Cardiac muscle cell (in vitro differentiated cells and primary cell): ENCODE measurements at places on chromosomes 6 and 20.

- no peak for DNase-seq
These were observed 174.2 kb downstream of the MYLK4 start for GRCh38 chr6:2576499-2576898.

DNA sequence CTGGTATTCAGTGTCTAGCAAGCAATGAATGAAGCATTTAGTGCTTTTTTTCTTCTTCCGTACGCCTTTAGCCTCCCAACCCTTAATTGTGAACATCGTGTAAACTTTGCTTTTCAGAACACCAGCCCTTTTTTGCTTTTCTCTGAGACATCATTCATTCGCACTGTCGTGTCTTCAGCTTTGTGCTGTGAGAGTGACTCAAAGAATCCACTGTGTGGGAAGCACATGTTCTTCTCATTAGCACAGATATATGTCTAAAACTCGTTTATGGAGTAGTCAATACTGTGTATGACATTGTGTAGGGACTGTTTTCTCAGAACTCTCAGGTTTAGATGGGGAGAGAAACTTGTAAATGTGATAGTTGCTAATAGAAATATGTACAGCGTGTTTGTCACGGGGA, 279.1 kb downstream of the FARS2 start:
- DNase-seq = no peak

DNA sequence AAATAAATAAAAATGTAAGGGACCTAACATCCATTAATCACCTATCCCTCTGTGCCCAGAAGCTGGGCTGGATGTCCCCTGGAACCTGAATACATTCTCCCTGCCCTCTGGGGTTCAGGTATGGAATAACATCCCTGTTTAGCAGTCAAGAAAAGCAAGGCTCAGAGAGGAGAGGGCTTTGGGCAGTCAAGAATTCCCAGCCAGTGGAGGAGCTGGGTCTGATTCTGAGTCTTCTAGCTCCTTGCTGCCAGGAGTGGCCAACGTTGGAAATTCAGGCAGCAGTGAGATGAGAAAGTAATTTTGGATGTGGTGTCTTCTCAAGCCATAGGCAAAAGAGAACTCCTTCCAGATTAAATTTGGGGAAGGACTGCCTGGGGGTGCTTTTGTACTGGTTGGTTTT, 42.6 kb upstream of the ZNFX1 start:
- DNase-seq = peak; percentile 74

DNA sequence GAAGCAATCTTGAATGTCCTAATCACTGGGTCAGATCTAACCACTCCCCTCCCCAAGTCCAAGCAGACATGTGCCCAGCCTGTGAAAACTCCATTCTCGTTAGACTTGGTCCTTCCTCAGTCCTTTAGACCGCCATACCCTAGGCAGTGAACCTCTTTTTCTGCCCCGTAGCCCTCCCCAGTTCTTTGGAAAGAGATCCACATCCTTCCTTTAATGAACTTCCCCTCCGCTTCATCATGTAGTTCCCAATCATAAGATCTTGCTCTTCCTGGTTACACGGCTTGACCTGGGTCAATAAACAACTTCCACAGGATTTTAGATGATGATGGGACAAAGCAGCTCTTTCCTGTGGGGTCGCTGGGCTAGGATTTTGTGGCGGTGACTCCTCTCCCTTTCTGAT, 9.6 kb downstream of the AHCY start:
- DNase-seq = no peak

- DNase-seq = no peak
These were observed 114.6 kb downstream of the MCHR2 start for GRCh38 chr6:99879431-99879830.

DNA sequence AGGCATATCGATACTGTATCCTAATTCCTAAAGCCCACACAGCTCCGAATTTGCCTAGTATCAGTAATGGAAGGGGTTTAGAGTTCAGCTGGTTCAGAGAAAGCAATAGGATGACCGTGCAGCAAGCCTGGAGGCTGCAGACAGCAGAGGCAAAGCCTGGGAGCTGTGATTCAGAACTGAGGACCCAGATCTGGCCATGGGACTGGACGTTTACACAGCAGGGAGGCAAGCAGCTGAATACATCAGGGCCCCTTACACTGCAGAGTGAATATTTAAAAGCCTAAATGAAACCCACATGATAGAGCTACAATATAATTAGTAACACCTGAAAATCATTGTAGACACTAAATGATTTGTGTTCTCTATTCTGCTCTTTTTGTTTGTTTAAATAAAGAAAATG, 38.0 kb downstream of the ELOVL2 start:
- no peak for DNase-seq

GRCh38 chr6:60952500-60952899, 1333.5 kb downstream of the KHDRBS2 start:
- DNase-seq = no peak

GRCh38 chr20:59253325-59253724, 47.1 kb upstream of the EDN3 start:
- no peak for DNase-seq

DNA sequence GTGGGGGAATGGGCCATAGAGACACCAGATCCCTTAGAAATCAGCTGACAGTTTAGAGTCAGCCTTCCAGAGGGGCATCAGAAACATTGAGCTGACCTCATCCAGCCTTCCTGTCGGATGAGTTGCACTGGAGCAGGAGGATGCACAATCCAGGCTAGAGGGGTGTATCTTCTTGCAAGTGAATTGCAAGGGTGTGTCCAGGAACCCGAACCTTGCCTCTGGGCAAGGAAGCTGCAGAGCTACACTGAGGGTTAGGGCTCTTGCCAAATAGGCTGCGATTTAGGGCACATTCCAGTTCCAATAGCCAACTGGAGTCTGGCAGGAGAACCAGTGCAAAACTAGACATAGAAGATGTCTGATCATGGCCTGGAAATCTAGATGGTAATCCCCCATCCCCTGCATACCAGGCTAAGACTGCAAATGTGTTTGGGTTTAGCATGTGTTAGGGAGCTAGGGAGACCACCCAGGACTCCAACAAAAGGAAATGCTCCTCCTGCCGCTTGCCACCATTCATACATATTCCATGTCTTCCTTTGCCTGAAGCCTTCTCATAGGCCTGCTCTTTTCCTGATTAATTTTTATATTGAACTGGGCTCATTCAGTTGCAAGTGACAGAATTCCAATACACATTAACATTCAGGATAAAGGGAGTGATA, 6.3 kb upstream of the UTRN start:
- no peak for DNase-seq

GRCh38 chr6:167150941-167151549, 6.7 kb downstream of the GPR31 start:
- DNase-seq = no peak

DNA sequence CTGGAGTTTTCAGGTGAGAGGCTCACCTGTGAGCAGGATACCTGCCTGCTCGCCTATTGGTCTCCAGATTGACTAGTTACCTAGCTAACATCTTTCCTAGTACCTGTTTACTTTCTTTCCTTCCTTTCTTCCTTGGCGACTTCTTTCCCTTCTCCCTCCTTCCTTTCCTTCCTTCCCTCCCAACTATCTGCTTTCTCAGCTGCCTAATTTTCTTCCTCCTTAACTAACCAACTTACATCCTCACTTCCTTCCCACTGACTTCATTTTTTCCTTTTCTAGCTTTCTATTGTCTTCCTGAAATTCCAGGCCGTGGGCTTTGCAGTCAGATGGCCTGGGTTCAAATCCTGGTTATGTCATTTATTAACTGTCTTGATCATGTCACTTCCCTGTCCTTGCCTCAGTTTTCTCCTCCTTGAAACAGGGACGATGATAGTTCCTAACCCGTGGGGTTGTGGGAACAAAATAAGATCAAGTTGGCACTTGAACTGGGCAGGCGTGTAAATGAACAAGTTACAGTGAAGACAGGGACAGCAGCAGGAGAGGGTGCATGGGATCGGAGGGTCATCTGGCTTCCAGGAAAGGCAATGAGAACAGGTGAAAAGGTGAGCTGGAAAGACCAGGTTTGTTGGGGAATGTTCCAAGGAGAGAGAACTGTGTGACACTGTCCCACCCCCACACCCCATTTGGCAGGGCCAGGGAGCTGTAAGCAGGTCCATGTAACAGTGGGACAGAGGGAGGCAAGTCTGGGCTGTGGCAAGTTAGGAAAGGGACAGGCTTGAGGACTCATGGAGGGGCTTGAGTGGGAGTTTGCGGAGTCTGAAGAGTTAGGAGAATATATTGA, 540 bp downstream of the SGK2 start:
- DNase-seq = no peak

DNA sequence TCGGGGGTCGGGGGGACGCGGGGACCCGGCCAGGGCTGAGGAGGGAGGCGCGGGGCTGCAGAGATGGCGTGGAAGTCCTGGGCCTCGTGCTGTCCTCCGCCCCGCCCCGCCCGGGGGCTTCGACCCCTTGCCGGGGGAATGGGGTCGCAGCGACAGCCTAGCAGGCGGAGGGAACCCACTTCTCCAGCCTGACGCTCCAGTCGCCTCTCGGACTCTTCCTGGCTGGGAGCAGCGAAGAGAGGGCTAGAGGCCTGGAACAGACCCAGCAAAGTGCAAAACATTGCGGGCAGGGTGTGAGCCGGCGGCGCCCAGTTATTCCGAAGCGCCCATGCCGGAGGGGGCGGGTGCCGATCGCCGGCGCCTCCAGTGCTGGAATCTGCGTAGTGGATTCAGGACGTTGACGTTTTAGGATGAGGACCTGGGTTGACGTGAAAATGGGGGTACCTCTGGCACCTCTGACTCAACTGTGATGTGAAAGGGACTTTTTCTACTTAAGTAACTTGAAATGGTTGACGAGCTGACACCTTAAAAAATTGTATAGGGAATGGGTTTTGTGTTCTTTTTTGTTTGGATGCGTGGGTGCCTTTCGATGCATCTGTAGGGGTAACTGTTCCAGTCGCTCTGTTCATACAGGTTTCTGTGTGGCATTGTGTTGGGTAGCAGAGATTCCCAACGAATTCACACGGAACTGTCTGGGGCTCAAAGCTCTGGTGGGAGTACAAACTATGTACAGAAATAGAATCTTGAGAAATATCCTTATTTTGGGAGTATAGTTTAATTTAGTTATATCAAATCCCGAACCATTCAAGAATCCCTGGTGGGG, 1.4 kb downstream of the SLC35F1 start:
- DNase-seq = peak; percentile 55

GRCh38 chr6:23173234-23173633, 603.9 kb downstream of the HDGFL1 start:
- DNase-seq = no peak

- DNase-seq = peak; percentile 46
These were observed 20.2 kb downstream of the GPR6 start for GRCh38 chr6:109998159-109998785.

DNA sequence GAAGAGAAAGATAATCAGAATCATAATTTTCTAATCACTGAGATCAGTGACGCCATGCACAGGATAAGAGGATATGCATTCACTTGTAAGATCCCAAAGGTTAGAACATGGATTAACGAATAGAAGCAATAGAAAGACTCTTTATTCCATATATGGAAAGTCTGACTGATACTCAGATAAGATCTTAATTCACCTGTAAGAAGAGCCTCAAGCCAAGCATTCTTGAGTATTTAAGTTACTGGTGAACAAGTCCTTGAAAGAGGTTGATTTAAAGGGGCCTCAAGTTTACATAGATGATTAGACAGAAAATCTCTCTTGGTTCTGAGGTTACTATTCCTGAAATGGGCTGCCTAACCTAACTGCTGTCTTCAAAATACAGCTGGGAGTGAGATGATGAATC, 53.8 kb upstream of the MTRF1L start:
- no peak for DNase-seq

GRCh38 chr6:49801525-49801924, 14.4 kb upstream of the PGK2 start:
- DNase-seq = no peak

- no peak for DNase-seq
These were observed 406.2 kb upstream of the JAG1 start for GRCh38 chr20:11080010-11080409.

GRCh38 chr6:135789375-135790050, 62.0 kb upstream of the PDE7B start:
- no peak for DNase-seq

GRCh38 chr6:128632131-128632530, 111.7 kb upstream of the PTPRK start:
- no peak for DNase-seq

GRCh38 chr20:60403105-60403741, 445.0 kb downstream of the CDH26 start:
- no peak for DNase-seq

DNA sequence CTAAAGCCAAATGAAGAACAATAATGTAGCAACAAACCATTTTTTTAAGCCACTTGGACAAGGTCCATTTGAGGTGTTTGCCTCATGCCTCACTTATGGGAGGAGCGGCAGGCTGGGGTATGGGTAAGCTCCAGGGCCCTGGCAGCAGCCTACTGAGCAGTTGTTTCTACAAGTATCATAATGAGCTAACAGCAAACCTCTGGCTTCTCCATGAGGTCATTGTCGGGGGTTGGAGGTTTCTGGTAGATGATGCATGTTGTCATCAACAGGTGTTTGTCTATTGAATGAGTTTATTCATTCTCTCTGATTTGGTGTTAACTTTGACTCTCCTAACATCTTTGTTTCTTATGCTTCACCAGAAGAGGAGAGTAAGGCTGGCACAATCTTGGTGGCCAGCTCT, 150.7 kb downstream of the TBC1D7 start:
- no peak for DNase-seq

- no peak for DNase-seq
These were observed 290.7 kb downstream of the HTR1B start for GRCh38 chr6:77172578-77172977.

DNA sequence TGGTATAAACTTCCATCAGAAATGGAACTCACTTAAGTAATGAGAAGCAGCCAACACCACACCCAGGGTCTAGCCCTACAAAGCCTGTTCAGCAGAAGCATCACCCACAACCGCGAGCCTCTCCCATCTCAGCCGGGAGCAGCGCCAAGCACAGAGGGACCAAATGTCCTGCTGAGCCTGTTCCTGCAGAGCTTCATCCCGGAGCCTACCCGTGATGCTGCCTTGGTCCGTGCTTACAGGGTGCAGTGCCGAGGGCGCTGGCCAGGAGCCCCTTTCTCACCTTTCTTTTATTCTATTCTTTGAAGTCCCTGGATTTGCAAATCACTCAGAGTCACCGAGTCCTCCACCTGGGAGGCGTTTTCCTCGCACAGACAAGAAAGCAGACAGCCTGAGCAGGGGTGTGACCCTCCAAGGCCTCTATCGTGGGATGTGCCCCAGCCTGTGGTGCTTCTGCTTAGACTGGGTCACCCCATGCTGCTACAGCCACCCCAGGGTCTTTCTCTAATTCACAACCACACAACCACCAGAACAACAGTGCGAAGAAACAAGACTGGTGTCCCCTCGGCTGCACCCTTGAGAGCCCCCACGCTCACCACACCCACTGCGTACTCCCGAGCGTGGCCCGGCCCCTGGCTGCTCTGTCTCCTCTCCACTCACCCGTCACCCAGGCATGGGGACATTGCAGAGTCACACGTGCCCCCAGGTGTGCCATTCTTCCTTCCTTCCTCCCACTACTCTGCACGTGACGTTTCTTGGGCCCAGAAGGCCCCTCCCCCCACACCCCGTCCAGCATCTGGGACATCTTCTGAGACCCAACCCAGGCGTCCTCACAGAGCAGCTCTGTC, 92.2 kb upstream of the MPC1 start:
- no peak for DNase-seq

- DNase-seq = no peak
These were observed 2.4 kb upstream of the DEFB119 start for GRCh38 chr20:31392836-31393235.
